ENCODE measurements at places on chromosomes 13 and 19.

DNA sequence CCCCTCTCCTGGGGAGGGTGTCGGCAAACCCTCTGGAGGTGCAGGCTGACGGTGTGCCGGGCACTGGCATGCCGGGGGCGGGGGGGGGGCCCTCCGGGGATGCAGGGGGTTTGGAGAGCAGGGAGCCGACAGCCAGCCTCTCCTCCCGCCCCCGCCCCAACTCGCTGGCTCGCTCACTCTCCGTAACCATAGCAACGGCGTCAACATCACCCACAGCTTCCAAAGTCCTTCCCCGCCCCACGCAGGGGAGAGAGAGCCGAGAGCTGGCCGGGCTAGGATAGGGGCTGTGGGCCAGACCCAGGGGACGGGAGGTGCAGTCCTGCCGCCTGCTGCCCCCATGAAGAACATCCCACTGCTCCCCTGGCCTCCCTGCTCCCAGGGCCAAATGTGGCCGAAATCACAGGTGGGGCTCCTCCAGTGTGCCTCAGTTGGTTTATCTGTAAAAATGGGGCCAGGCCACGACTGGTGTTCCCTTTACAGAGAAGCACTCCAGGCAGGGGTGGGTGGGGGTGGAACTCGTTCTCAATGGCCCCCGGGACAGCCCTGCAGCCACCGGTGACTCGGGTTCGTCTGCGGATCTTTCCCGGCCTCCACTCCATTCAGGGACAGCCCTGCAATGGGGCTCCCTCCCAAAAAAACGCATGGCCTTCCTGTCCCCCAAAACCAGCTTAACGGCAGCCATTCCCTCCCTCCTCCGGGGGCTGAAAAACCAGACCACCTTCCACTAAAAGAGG is 3.2 kb downstream of the KLF16 start:
- DNase-seq, result no peak

DNA sequence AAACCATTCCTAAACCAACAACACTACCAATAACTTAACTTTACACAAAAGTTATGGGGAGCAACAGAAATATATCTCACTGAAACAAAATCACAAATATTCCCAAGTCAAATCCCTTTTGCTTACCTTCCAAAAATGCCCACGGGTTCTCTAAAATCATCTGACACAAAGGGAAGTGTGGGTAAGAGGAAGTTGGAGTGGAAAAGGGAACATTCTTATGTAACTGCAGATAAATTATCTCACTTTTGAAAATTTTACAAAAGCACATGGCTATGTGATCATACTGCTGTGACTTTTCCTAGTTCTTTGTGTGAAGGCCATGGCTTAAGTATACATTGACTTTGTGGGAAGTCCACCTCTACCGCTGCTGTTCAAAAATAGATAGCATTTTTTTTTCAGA is 350.5 kb downstream of the GPC6 start:
- DNase-seq, result no peak

DNA sequence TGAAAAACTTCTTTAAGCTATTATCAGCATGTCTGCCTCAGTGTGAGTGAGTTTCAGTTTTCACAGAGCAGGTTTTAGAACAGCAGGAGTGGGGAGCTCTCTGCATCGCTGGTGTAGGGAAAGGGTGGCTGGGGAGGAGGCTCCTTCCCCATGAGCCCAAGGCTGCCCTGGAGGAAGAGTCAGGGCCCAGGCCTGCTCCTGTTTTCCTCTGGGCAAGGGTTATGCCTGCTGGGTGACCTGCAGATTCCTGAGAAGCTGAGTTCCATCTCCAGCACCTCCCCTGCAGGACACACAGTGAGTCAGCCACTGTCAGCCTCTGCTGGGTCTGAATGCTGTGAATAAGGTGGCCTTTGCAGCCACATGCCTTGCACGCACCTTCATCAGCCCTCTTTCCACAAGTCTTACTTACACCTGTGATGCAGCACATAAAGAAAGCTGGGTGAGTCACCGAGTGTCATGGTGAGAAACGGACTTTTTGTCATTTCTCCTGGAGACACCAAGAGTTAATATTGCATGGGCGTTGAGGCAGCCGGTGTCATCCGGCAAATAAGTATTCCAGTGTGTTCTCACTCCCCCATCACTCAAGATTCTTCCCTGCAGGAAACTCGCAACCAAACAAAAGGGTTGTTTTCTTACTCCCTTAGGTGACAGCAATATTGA is 186.4 kb upstream of the KL start:
- no peak for DNase-seq

DNA sequence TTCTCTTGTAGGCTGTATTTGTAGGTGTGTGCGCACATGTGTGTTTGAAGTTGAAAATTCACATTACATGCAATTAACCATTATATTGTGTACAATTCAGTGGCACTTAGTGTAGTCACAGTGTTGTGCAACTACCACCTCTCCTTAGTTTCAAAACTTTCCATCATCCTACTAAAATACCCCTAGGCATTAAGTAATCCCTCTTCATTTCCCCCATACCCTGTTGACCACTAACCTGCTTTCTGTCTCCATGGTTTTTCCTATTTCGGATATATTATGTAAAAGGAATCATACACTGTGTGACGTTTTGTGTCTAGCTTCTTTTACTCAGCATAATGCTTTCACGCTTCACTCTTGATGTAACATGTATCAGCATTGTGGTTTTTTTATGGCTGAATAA is 16.1 kb downstream of the LSM14A start:
- no peak for DNase-seq

GRCh38 chr13:90766386-90766902 is 581.0 kb upstream of the MIR17HG start:
- DNase-seq, result no peak

DNA sequence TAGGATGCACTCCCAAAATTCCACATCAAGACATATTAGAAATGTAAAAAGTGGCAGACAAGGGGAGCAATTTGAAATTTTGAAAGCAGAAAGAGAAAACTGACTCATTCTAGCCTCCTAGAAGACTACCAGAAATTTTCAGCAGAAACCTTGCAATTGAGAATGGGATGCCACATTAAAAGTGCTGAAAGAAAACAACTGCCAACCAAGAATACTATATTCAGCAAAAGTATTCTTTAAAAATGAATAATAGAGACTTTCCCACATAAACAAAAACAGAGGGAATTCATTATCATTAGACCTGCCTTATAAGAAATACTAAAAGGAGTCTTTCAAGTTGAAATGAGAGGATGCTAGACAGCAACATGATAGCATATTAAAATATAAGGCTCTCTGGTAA is 78.3 kb upstream of the HTR2A start:
- no peak for DNase-seq

- no peak for DNase-seq
These were observed 102.2 kb upstream of the PEG3 start for GRCh38 chr19:56942756-56943155.

DNA sequence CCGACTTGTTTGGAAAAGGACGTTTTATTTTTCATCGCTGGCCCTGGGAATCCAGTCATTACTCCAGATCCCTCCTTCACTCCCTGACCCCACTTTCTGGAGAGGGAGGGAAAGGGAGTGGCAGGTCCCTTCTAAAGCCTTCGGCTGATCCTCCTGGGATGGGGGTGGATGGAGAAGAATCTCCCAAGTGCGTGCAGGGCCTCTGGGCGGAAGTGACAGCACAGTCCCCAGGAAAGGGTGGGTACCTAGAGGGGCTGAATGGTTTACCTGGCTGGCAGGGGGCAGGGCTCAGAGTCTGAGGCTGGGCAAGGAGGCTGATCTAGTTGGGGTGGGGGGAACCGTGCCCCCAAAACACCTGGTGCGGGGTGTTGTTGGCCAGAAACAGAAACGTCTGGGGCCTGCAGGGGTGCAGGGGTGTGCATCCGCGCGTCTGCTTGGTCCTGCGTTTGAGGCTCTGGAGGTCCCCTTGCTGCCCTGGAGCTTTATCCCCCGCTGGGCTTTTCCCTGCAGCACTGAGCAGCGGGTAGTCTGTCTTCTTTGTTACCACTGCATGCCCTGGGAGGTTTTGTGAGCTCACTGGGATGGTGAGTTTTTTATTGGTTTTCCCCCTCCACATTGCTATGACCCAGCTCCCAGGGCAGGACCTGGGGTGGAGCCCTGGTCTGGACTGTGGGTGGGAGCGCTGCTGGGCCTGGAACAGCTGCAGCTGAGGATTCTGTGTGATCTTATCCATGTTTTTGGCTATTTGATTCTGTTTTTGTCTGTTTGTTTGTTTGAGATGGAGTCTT is 3.0 kb upstream of the ZNF628 start:
- DNase-seq, result no peak

- no peak for DNase-seq
These were observed 1192.2 kb downstream of the EFNB2 start for GRCh38 chr13:105343134-105343806.

DNA sequence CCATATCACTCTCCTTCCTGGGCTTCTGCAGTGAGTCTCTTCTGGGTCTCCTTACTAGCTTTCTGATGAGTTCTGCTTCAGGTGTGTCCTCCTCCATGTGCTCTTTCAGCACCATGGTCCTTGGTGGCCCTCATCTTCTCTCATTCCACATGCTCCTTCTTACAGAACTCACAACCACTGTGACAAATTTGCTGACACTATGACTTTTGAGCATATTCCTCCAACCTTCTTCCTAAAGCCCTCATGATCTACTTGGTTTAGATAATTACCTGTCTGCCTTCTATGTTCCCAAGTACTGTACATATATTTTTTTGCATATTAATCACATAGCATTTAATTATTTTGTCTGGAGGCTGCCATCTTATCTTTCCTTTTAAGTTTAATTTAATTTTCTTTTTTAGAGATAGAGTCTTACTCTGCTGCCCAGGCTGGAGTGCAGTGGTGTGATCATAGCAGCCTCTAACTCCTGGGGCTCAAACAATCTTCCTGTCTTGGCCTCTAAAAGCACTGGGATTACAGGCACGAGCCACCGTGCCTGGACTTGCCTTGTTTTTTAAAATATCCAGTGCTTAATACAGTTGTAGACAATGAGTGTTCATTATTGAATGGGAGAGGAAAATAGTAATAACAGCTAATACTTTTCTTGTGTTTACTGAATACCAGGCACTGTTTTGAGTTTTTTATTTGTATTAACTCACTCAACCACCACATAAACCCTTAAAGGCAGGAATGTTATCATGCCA is 23.5 kb upstream of the FAM216B start:
- no peak for DNase-seq

DNA sequence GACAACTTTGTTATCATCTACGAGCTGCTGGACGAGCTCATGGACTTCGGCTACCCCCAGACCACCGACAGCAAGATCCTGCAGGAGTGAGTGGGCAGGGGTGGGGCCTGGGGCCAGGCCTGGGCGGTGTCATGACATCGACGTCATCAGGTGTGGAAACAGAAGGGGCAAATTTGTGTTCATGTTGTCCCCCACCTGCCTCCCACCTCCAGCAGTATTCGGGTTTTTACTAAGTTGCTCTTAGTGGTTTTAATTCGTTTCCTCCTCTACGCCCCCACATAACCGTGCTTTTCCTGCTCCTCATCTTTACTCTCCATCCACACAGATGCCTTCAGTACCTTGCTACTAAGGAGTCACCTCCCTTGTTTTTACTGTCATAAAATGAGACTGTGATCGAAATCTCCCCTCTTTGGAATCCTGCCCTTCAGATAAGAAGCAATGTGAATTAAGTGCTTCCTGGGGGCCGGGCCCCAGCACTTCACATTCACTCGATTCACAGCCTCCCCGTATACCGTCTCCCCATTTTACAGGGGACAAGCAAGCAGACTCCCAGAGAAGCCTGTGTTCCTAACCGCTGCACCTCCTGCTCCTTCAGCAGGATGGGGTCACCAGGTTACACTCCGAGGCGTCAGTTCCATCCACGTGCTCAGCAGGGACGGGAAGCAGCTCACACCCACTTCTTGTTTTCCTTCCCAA is 10.5 kb downstream of the AP1M1 start:
- no peak for DNase-seq

GRCh38 chr19:10468133-10468532 is 35.0 kb downstream of the KEAP1 start:
- DNase-seq, result no peak

GRCh38 chr19:45999653-46000121 is 4.4 kb downstream of the CCDC61 start:
- no peak for DNase-seq

GRCh38 chr13:98444381-98444780 is 132.5 kb downstream of the STK24 start:
- DNase-seq, result no peak

GRCh38 chr13:108834193-108834592 is 204.8 kb downstream of the MYO16 start:
- DNase-seq, result no peak

GRCh38 chr19:7368456-7368855 is 19.7 kb downstream of the ARHGEF18 start:
- no peak for DNase-seq

- no peak for DNase-seq
These were observed 4.2 kb downstream of the MISP start for GRCh38 chr19:755063-755462.

- DNase-seq, result peak; percentile 93
These were observed 4.1 kb upstream of the KCNC3 start for GRCh38 chr19:50333235-50333736.

DNA sequence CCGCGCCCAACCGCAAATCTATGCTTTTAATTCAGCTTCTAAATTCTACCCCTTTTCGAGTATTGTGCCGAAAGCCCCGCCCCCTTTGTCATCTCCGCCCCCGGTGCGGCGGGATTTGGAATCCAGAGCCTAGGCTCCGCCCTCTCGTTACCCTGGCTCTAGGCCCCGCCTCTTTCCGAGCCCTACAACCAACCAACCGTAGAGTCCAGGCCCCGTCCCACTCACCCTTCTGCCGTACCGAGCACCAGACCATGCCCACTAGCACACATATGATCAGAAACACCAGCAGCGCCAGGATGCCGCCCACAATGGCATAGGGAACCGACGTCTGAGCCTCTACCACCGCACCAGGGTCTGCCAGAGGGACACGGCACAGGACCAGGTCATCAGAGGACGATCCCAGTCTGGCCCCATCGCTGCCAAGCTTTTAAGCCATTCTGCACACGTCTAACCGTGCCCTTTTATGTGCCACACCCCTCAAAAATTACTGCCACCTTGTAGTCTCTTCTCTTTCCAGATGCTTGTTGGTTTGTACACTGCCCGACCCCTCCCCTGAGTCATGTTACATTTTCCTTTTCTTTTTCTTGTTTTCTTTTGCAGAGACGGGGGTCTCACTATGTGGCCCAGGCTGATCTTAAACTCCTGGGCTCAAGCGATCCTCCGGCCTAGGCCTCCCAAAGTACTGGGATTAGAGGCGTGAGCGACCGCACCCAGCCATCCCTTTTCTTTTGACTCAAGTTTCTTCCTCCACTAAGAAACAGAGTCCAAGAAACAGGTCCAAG is 4.7 kb upstream of the ZNF428 start:
- no peak for DNase-seq

GRCh38 chr13:29227576-29227975 is 367.9 kb downstream of the SLC7A1 start:
- no peak for DNase-seq
